RWPE1 (cell line): ENCODE measurements at places on chromosomes 11 and 22.

- peak; percentile 42 for DNase-seq
Measured at GRCh38 chr11:22337596-22338485, at the start of gene SLC17A6. TSS of gene SLC17A6 (plus strand) at chr11:22338381. CDS start at chr11:22338534, 153 bp downstream.

DNA sequence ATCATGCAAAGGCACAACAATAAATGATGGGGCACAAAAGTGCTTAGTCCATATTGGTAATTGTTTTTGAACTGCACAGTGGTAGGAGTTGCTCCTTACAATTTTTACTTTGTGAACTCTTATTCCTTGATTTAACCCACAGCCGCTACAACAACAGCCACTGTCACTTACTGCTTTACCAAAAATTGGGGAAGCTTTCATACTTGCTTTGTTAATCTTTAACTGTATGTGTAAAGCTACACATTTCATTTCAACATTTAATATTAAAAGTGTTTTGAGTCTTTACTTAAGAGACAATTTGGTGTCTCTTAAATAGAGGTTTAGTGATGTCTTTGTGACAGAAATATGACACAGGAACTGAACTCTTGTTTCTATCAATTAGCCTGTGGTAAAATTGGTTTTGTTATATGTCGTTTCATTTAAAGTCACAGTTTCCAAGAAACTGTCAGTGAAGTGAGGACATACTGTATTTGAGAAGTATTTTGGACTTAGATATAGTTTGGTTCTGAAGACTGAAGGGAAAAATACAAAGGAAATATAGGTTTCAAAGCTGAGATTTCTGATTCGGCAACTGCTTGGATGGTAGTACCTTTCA lies 6.5 kb upstream of the IL18BP start:
- no peak for DNase-seq

GRCh38 chr22:48709453-48709852 lies 1118.2 kb downstream of the BRD1 start:
- DNase-seq, result no peak

GRCh38 chr11:17402486-17402885 lies 14.0 kb upstream of the KCNJ11 start:
- DNase-seq, result no peak

DNA sequence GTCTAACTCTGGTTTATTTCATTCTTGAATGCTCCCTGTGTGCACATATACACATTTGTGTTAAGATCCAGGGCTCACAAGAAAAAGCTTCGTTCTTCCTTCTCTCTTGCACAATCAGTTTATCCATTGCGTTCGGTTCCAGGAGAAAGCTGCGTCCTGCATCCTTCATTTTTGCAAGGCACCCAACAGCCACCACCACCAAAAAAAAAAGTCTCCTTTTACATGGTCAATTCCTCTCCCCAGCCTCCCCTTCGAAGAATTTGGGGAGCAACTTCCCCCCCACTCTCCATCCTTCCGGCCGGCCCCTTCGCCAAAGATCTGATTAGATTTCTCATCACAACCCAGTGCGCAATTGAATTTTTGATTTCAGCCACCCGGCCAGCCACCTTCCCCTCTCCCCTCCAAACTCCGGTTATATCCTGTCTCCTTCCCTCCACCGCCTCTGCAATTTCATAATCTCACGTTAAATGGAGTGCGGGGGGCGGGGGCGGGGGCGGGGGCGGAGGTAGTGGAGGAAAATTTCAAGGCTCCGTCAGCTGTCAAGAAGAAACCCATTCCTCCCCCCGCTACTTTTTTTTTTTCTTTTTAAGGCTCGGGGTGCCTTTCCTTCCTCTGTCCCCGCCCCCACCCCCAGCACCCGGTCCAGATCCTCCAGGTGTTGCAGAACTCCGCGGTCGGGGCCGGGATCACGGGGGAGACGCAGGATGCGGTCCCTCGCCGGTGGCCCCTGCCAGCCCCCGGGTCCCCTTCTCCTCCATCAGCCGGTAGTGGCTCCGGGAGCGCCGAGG lies 1166.5 kb downstream of the LRRC4C start:
- peak; percentile 10 for DNase-seq

DNA sequence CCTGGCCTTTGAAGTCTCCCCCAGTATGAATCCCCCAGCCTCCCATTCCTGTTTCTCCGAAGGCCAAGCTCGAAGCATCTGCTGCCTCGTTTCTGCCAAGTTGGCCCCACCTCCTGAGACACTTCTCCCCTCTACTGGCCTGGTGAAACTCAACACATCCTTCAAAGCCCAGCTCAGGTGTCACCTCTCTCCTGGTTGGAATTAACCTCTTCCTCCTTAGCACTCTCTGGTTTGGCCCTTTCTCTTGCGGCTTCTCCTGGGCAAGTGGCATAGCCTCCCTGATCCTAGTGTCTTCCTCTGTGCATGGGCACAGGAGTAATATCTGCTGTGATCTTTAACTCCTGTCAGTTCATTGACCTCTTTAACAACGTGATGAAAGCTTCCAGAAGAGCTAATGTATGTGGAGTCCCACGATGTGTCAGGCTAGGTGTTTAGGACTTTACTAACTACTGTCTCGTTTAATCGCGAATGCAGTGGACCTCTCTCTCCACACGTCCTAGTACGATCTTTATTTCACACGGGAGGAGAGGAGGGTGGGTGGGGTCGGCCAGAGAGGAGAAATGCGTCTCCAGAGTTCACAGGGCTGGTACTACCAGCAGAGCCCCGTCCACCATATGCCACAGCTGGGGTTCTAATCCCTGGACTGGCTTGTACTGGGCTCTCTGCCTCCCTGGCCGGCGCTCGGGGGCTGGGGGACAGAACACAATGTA lies 826 bp upstream of the PTPRJ start:
- no peak for DNase-seq

- DNase-seq, result no peak
Measured at GRCh38 chr11:73559743-73560142, 38.2 kb downstream of the FAM168A start.

DNA sequence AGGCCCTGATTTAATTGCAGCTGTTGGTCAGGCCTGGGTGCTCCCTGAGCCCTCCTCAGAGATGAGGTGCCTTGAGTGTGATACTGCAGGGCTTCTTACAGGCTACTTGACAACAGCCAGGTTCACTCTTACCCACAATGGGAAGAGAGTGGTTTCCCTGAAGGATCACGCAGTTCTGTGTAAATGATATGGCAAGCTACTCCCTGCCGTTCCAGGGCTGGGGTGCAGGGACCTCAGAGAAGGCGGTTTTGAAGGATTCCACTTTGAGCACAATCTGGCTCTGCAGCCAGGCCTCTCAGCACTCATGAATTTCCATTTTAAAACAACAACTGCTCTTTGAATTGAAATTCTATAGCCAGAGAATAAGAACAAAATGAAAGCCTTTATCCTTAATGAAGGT lies 92.9 kb downstream of the SLC17A6 start:
- no peak for DNase-seq
